ENCODE measurements at places on chromosomes 4 and X.

GRCh38 chr4:56705334-56705733 is 24.2 kb upstream of the HOPX start:
- no peak for DNase-seq

- no peak for DNase-seq
Measured at GRCh38 chr4:120286813-120287212, 220.2 kb upstream of the MAD2L1 start.

DNA sequence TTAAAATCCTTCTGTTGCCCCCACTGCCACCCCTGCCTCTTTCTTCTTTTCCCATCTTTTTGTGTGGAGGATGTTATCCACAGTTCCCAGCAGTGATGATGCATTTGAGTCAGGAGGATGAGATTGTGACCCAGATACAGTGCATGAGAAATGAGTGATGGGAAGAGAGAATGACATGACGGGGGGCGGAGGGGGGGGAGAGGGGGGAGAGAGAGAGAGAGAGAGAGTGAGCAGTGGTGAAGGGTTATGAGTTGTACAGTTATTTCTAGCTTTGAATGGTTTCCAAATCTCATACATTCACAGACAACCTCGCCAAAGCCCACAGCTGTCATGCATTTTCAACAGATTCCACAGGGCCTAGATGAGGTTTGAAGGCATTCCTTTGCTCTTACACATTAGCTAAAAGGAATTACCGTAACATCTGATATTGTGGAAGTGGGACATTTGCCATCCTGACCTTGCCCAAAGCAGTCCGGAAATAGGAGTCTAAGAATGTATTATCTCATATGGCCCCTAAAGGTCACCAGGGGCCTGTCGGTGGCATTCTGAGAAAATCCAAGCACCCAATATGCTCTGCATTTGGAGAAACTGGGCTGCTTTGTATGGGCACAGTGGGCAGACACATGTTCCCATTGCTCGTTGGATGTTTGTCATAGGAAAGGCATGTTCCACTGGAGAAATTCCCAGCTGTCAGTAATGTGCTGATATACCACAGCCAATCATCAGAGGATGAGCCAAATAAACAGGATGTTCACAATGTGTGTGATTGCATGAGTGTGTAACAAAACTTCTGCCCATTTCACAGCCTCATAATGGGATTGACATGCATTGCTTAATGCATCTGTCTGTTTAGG is 435.8 kb downstream of the SPRY1 start:
- DNase-seq, result peak; percentile 0

- DNase-seq, result no peak
Measured at GRCh38 chrX:24525455-24525854, 60.4 kb downstream of the PDK3 start.

GRCh38 chr4:54784161-54784671 is 126.5 kb downstream of the KIT start:
- no peak for DNase-seq

GRCh38 chr4:88613417-88613875 is 21.2 kb downstream of the HERC3 start:
- DNase-seq, result no peak

DNA sequence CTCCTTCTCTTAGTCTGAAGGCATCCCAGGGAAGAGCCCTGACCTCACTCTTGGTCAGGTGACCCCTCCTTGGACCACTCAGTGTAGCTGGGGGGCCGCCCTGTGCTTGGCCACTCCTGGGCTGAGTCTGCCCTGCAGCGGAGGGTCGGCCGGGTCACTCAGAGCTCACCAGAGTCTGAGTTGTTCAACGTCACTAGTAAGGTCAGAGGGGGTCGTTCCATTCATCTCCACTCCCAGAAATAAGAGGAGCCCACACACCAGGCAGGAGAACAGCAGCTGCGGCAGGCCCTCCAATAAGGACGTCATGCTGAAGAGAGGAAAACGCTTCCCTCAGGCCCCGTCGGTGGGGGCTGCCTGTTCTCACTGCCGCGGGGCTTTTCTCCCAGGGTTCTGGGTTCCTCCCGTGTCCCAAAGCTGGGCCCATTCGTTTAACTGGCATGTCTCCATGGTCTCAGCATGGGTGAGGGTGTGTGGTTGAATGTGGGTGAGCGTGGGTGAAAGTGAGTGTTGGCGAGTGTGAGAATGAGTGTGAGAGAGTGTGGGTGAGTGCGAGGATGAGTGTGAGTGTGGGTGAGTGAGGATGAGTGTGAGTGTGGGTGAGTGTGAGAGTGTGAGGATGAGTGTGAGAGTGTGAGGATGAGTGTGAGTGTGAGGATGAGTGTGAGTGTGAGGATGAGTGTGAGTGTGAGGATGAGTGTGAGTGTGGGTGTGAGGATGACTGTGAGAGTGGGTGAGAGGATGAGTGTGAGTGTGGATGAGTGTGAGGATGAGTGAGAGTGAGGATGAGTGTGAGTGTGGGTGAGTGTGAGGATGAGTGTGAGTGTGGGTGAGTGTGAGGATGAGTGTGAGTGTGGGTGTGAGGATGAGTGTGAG is 47.7 kb downstream of the ING2 start:
- DNase-seq, result no peak

DNA sequence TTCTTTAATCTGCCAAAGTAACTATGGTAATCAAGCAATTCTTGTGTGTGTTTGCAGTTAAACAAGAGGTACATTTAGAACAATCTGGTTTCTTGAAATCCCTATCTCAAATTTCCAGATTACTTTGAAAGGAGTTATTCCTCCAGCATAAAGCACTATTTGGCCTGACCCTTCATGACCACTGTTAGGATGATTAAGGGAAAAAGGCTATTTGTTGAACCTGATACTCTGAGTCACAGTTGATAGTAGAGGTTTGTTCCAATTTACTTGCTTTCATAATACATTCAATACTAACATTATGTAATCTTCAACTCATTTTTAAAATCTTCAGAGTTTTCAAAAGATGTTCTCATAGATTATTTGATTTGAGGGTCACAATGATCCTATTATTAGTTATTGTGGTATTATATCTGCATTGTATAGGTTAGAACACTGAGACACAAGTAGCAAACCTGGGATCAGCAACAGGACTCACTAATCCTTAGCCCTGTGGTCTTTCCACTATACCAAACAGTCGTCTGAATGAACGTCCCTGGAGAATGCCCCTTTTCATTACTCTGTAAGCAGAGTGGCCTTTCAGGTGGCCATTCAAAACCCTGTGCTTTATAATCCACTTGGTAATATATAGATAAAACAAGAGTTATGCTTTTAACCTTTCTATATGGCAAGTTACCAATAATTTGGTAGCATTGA is 8.1 kb upstream of the NDST4 start:
- DNase-seq, result no peak

DNA sequence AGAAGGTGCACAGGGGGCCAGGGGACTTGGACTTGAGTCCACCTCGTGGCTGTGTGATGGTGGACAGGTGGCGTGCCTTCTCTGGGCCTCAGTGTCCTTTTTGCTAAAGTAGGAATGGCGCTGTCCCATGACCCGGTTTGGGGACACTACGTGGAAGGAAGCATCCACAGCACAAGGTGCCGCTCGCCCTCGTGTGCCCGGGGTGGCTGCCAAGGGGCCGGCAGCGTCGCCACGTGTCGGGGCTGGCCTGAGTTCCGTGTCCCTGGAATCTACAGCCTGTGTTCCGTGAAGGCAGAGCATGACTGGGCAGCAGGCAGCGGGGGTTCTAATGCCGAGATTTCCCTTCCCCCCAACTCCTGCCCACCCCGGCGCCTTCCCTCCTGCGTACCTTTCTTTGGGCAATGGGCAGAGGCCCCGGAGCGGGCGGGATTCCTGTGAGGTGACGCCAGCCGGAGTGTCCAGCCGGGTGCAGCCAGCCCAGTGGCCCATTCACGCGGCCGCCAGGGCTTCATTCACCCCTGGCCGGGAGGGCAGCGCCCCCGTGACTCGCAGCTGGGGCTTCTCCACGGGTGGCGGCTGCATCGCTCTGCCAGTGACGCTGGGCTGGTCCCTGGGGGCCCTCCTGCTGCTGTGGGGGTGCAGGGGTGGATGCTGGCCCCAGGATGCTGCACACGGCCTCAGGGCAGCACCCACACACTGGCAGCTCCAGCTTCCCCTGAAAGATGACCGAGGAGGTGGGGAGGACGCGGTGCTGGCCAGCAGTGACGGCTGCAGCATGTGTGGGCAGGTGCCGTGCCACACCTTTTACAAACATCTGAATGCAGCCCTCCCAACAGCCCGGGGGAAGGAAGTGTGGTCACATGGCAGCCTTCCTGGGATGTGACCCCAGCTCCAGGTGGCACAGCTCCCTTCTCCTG is 21.2 kb downstream of the DOK7 start:
- peak; percentile 12 for DNase-seq
